Fibroblast of skin of right biceps (primary cell): ENCODE measurements at places on chromosomes 11 and 22.

GRCh38 chr22:42185915-42186439 lies 55.4 kb upstream of the CYP2D6 start:
- no peak for DNase-seq

GRCh38 chr11:124638500-124638899 lies 15.8 kb downstream of the TBRG1 start:
- no peak for DNase-seq

DNA sequence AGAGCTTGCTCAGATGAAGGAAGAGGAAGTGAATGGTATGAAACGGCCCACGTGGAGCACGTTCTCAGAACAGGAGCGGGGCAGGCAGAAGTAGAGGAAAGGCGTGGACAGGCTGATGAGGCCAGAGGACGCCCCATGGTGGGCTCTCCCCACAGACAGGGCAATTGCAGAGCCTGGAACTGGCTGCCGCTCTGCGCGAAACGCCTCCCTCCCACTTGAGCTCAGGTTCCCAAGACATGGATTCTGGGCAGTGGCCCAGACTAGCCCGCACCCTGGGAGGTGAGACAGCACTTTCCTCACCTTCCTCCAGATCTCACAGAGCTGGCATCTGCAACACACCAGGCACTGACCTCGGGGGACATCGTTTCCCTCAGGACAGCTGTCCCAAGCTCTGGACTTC lies 117.6 kb downstream of the PHF21B start:
- DNase-seq, result no peak

DNA sequence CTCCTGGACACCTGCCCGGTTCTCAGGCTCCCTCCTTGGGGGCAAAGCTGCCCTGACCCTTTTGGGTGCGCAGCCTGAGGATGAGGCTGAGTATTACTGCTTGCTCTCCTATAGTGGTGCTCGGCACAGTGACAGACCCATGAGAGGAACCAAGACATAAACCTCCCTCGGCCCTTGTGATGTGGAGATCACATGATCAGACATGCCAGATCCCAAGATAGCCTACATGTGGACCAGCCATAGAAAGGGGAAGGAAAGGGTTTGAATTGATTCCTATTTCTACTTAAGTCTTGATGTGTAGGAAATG lies 125.3 kb downstream of the VPREB1 start:
- no peak for DNase-seq

GRCh38 chr11:47850337-47850736 lies 2.2 kb upstream of the NUP160 start:
- DNase-seq, result no peak

GRCh38 chr11:44258190-44258489 lies 51.8 kb downstream of the ALX4 start:
- DNase-seq, result no peak

GRCh38 chr22:44146088-44146861 lies 34.5 kb upstream of the PARVG start:
- no peak for DNase-seq

- no peak for DNase-seq
These were observed 7.3 kb downstream of the INCENP start for GRCh38 chr11:62131170-62131464.

DNA sequence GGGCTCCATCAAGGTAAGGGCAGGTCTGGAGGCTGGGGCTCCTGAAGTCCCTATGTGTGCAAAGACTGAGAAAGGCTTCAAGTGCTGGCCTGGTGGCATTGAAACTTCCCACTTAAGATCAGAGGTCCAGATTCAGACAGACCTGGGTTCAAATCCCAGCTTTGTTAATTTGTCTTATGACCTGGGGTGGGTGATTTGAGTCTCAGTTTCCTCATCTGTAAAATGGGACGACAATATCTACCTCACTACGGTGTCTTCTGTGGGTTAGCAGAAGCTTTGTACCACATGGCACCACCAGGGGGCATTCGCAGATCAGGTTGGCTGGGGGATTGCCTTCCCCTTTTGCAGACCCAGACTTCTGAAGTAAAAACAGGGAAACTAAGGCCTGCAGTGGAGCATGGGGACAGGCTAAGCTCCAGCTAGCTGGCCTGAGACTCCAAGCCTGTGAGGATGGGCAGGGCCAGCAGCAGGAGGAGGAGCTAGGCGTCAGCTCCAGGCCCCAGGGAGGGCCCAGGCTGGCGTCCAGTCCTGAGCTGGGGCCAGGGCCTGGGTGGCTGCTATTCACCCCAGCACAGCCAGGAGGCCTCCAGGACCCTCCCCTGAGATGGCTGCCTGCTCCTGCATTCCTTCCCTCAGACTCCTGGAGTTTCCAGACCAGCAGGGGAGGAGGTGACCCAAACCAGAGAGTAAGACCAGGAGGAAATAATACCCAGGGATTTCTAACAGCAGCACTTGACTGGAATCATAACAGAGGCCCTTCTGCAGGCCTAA lies 1.5 kb downstream of the CASTOR1 start:
- DNase-seq, result peak; percentile 85

- no peak for DNase-seq
These were observed 42.5 kb upstream of the GAL start for GRCh38 chr11:68641880-68642279.

DNA sequence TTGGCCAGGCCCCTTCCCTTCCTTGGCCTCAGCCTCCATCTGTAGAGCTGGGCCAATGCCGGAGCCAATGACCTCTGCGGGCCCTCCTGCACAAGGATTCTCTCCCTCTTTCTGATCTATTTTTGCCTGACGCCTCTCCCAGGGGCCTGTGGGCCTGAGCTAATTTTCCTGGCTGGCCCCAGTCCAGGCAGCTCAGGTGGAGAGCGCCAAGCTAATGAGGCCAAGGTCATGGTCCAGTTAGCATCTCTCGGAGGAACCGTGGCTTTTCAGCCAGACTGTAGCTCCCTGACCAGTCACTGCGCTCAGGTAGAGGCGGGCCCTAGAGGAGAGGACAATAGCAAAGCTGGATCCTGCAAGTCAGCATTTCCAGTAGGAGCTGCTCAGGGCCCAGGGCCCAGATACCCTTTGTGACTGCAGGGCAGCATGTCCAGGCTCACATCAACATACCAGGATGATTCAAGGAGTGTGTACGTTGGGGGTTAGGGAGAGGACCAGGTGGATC lies 43.5 kb downstream of the APOL3 start:
- no peak for DNase-seq

DNA sequence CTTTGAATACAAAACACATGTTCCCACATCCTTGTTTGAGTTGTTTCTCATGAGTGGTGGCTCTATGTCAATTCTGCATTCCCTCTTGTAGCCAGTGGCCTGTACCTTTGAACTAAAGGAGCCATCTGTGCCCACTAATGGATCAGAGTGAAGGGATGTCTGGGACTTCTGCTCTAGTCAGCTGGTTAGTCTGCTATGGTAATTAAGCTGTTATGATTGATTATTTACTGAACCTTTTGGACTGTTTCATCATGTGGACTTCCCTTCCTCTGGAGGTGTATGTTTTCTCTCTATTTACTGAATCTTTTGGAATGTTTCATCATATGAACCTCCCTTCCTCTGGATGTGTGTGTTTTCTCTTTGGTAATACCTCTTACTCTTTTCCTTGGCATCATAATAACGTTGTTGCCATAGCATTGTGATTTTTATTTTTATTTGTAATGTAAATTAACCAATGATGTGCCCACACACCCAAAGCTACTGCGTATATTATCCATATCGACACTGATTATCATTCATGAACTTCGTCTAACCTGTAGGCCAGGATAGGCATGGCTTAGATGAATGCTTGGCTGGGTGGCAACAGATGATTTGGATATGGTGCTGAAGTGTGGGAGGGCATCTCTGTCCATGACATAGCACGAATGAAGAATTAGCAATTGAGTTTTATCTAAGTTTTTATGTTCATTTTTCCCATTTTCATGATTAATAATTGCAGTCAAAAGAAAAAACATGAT lies 112.3 kb upstream of the SORL1-AS1 start:
- no peak for DNase-seq

GRCh38 chr22:31039393-31039792 lies 41.7 kb upstream of the SMTN start:
- peak; percentile 51 for DNase-seq

GRCh38 chr22:38799265-38800002 lies 5.5 kb upstream of the DNAL4 start:
- DNase-seq, result peak; percentile 42

DNA sequence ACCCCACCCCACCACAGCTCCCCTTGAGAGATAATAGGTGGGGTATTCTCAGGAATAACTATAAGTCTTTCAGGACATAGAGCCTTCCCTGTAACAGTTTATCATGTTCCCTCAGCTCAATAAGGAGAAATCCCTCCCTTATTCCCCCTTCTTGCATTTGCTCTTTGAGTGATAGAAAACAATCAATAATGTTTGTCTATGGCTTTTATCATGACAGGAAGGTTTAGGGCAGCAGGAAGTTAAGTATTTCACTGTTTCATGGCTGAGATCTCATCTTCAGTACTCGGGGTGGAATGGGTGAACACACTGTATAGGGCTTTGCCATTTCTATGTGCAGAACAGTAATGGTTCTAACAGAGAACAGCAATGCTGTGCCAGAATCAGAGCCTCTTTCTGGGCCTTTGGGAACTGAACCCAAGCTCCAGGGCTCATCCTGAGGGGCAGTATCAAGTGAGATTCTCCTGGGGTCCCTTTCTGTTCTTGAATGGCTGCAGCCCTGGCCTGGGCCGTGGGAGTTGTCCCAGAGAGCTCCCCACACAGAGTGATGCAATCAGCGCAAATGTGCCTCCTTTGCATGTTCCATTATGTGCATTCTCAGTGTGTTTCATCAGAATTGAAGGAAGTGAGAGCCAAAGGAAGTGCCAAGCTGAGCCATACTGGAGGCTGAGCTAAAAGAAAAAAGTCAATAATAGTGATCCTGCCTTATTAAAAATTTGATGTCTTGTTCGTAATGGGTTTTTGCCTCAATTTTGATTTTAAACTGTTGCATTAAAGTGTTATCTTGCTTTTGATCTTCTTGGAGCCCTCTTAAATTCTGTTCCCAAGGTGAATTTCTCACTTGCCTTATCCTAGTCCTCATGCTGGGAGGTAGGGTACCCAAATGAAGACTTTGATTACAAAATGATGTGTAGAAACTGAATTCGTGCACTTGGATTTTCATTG lies 2.9 kb upstream of the CYP2R1 start:
- peak; percentile 67 for DNase-seq

- DNase-seq, result no peak
These were observed 686 bp downstream of the LMF2 start for GRCh38 chr22:50506611-50507420.

GRCh38 chr11:110362971-110363509 lies 66.6 kb upstream of the RDX start:
- no peak for DNase-seq

DNA sequence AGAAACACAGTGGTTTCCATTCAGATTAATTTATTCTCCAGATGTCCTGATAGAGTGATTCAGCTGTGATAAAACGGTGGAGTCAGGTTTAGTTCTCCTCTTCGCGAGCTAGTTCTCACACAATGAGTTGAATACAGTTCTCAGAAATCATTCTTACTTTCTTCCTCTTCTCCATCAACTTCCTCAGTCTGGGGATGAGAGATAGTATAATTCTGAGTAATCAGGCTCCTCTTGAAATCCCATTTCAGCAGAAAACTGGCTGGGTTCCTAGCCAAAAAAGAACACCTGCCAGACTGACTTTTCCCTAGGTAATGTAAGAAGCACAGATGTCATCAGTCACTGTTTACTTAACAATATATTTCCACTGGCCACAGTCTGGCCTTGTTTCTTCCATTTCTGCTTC lies 76.7 kb downstream of the SVIP start:
- DNase-seq, result no peak

GRCh38 chr11:77053217-77054015 lies 13.4 kb upstream of the CAPN5 start:
- no peak for DNase-seq

DNA sequence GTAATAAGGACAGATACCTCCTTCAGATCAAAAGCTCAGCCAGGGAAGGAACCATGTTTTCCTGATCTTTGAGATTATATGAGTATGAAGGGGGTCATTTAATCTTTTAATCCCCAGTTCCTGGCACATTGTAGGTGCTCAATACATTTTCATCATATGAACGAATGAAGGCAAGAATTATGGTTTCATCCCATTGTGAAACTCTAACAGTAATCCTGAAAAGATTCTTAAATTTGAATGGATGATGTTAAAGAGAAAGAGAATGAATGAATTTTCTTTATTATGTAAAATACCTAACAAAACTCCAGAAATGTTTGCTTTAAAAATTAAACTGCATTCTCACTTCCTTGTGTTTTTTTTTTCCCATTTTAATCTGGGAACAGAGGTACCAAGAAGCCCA lies 162.2 kb upstream of the MTMR2 start:
- DNase-seq, result no peak

DNA sequence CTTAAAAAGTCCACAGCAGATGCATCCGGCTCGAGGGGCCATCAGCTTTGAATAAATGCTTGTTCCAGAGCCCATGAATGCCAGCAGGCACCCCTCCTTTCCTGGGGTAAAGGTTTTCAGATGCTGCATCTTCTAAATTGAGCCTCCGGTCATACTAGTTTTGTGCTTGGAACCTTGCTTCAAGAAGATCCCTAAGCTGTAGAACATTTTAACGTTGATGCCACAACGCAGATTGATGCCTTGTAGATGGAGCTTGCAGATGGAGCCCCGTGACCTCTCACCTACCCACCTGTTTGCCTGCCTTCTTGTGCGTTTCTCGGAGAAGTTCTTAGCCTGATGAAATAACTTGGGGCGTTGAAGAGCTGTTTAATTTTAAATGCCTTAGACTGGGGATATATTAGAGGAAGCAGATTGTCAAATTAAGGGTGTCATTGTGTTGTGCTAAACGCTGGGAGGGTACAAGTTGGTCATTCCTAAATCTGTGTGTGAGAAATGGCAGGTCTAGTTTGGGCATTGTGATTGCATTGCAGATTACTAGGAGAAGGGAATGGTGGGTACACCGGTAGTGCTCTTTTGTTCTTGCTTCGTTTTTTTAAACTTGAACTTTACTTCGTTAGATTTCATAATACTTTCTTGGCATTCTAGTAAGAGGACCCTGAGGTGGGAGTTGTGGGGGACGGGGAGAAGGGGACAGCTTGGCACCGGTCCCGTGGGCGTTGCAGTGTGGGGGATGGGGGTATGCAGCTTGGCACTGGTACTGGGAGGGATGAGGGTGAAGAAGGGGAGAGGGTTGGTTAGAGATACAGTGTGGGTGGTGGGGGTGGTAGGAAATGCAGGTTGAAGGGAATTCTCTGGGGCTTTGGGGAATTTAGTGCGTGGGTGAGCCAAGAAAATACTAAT lies 1.9 kb downstream of the NEAT1 start:
- DNase-seq, result peak; percentile 59

DNA sequence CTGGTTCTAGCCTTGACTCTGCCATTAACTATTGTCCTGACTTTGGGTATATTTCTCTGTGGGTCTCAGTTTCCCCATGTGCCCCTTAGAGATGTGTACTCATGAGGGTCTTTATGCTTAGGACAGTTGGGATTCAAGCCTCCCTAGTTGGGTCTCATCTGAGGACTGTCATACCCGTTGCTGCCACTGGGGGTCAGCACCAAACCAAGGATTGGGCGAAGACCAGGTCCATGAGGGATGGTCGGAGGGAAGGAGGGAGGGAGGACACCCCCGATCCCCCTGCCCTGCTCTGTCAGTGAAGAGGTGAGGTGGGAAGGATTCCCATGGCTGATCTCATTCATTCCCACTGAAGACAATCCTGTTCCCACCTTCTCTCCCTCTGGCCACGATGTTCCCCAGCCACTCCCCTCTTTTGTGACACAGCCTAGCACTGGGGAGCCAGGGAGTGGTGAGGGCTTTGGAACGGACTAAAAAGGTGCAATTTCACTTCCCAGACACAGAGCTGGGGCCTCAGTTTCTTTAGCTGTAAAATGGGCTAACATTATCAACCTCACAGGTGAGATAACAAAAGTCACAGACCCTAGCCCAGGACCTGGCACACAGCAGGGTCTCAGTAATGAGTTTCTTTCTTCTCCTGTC lies 12.4 kb upstream of the KLHL35 start:
- DNase-seq, result peak; percentile 55

GRCh38 chr11:68338051-68338780 lies 25.8 kb downstream of the LRP5 start:
- peak; percentile 36 for DNase-seq

- DNase-seq, result peak; percentile 42
These were observed 235.3 kb upstream of the SORL1-AS1 start for GRCh38 chr11:121688055-121688491.
